AG04449 (cell line): ENCODE measurements at places on chromosomes 16 and 17.

GRCh38 chr16:23852794-23853562 lies 17.2 kb downstream of the PRKCB start:
- no peak for DNase-seq

GRCh38 chr17:17001874-17002520 lies 30.1 kb upstream of the TNFRSF13B start:
- DNase-seq = no peak

DNA sequence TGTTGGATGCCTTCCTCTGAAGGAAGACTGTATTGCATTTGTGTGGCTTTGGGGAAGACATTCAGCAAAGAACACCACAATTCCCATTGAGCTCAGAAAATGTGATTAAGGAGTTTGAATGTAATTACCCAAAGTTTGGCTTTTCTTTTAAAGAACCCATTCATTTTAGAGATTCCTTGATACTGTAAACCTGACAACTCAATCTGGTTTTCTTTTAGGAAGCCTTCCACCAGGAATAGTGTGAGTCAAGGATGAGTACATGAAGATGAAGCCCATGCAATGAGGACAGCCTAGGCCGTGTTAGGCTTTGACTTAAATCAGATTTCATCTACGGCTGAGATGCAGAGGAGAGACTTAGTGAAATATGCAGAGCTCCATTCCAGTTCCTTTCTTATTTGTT lies 271.7 kb upstream of the TBX2 start:
- no peak for DNase-seq

GRCh38 chr17:18235743-18236256 lies 10.4 kb downstream of the LLGL1 start:
- DNase-seq = no peak

GRCh38 chr17:12918142-12918541 lies 99.7 kb downstream of the ELAC2 start:
- no peak for DNase-seq

GRCh38 chr17:69959283-69959682 lies 115.7 kb upstream of the KCNJ16 start:
- DNase-seq = no peak

DNA sequence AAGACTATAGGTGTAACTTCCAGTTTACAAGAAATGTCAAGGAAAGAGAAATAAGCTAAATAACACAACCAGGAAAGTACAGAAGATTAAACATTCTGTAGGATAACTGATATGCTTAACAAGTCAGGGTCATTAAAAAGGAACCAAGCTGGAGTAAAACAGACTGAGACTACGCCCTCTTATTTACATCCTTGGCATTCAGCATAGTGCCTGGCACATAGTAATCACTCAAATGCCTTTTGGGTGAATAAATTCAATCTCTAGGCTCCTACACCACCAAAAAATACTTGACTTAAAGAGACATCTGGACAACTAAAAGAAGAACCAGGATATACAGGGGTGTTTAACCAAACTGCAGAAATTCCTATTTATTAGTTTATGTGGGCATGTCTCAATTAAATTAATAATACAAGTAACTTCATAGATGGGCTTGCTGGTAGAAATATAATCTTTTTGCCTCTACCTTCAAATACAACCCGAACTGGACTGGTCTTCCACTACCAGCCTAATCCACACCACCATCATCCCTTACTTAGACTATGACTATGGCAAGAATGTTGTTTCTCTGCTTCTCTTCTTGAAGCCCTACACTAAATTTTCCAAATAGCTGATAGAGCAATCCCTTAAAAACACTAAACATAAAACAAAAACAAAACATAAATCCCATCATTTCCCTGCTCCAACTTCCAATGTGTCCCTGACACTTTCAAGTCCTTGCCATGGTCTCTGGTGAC lies 47.7 kb upstream of the ULK2 start:
- no peak for DNase-seq

- no peak for DNase-seq
These were observed 9.1 kb upstream of the MPO start for GRCh38 chr17:58289869-58290268.

GRCh38 chr17:72336026-72336803 lies 215.4 kb downstream of the SOX9 start:
- DNase-seq = no peak

DNA sequence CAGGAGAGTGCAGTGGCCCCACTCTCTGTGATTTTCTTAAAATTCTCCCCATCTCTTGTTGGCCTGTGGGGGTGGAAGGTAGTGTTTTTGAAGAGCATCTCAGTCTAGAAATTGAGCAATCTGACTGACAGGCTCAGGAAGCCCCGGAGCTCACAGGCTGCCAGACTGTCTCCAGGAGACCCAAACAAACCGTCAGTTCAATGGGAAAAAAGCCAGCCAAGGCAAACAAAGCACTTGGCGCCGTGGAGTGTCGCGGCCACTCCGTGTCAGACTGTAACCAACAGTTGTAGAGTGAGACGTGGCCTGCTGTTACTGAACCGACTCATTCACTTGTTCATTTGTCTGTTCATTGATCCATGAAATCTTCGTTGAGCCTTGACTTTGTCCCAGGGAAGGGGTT lies 33.7 kb downstream of the RGS9 start:
- DNase-seq = no peak

DNA sequence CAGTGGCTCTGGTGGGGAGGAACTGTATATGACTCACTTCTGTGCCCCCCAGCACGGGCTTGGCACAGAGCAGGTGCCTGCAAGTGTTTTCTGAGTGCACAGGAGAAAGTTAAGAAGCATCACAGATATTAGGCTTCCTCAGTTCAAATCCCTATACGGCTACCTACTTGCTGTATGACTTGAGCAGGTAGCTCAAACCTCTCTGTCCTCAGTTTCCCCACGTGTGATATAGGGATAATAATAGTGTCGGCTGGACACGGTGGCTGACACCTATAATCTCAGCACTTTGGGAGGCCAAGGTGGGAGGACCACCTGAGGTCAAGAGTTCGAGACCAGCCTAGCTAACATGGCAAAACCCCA lies 95.7 kb downstream of the C16orf78 start:
- DNase-seq = no peak

- no peak for DNase-seq
These were observed 86.4 kb upstream of the LGALS9 start for GRCh38 chr17:27544350-27545131.

DNA sequence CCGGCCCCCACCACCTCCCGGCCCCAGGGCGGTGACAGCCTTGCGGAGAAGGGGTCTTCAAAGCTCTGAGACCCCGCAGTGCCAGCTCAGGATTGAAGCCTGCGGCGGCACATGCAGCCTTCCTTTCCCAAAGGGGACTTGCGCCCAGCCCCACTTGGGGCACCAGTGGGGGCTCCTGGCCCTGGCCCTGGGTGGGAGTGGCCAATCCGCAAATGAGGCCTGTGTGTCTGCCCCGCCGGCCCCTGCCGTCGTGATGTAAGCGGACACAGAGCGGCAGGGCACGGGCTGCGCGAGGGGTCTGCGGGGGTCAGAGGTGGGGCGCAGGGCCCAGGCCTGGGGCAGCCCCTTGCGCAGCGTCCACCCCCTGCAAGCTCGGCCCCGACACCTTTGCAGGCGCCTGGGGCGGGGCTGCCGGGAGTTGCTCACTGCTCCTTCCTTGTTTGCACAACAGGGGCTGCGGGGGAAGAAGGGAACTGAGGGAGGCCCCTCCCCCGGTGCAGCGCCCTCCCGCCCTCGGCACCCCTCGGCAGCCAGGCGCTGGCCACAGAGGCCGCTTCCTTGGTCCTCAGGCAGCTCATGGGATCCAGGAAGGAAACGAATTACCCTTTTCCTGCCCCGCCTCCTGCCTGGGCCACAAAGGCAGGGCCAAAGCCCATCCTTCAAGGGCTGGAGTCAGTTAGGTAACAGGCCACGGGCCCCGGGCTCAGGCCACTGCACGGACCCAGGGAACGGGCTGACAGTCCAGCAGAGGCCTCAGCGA lies 2.9 kb downstream of the SLC16A3 start:
- DNase-seq = no peak

DNA sequence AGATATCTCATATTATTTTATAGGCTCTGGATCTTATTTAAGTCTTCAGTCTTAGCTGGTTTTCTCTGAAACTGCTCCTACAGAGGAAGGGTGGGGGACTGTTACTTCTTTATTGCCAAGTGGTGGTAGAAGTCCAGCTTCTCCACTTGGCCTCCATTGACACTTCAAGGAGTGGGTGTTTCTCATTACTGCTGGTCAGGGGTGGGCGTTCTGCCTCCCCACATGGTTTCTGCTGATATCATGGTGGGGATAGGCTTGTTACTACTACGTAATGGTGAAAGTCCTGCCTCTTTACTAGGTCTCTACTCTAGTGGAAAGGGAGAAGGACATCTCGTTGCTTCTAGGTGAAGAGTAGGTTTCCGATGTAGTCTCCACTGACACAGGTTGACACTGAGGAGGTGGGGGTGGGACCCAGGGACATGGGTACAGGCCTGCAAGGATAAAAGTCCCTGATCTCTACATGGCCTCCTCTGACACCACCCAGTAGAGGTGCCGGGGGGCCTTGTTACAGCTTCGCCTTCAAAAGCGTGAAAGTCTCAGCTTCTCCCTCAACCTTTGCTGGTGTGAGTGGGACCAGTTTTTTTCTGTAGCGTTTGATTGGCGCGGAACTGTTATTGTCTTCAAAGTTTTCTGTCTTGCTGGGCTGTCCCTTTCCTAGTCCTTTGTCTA lies 20.3 kb downstream of the PRAC1 start:
- no peak for DNase-seq

DNA sequence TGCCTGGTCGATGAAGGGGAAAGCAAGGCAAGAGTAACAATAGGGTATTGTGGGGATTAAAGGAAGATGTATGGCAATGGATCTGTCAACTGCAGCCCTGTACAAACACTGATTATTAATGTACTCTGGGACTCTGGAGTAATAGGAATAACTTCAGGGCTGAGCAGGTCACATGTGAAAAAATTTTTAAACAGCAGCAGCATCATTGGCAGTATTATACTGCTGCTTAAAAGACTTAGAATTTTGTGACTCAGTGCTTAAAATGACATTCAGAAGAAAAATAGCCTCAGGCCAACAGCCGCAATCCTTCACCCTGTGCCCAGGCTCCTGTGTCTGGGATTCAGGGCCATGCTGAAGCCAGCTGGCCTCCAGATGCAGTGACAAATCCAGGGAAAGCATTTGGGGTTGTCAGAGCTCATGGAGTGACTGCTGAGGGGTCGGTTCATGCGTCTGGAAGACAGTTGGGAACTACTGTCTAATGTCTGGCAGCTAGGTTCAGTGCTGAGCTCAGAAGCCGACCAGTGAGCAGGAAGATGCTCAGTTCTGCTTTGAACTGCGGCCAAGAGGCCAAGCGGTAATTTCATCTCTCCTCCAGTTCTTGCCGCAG lies 22.2 kb downstream of the TEX2 start:
- DNase-seq = no peak

- DNase-seq = no peak
These were observed 13.6 kb downstream of the ZFHX3 start for GRCh38 chr16:73034374-73034773.

- DNase-seq = no peak
These were observed 36.8 kb upstream of the METRNL start for GRCh38 chr17:83042522-83043158.

- no peak for DNase-seq
These were observed 10.2 kb downstream of the CYB561 start for GRCh38 chr17:63435681-63436522.

- no peak for DNase-seq
These were observed 48.4 kb upstream of the KDM8 start for GRCh38 chr16:27154705-27155521.

GRCh38 chr17:49386373-49386772 lies 24.3 kb upstream of the ZNF652 start:
- no peak for DNase-seq

DNA sequence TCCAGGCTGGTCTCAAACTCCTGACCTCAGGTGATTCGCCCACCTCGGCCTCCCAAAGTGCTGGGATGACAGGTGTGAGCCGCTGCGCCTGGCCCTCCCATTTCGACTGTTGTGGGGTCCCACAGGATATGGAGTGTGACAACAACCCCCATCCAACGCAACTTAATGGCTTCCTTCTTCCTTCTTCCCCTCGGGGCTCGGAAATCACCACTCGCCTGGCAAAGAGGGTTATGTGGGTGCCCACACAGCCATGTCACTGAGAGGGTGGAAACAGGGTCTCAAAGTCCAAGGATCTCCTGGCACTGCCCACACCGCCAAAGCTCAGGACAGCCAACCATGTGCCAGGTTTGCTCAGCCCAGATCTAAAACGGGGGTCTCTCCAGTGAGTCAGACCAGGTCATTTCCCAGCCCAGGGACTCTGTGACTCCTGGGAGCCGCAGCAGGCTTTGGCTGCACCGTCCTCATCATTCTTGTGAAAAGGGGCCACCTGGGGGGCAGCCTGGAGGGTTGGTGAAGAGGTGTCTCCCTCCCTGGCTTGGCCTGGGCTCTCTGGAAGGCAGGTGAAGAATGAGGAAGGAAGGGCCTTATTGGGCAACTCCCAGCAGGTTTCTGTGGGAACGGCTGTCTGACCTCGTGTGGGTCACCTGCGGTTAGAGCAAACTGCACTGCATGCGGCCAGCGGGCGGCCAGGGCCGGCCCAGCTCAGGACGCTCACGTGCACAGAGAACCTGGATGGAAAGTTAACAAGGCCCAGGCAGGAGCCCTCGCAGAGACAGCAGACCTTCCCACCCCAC lies 25.3 kb upstream of the LITAF start:
- DNase-seq = no peak

GRCh38 chr17:37844158-37844976 lies 79.8 kb upstream of the TBC1D3K start:
- DNase-seq = no peak

GRCh38 chr17:39599004-39599664 lies 8.6 kb downstream of the NEUROD2 start:
- DNase-seq = no peak

DNA sequence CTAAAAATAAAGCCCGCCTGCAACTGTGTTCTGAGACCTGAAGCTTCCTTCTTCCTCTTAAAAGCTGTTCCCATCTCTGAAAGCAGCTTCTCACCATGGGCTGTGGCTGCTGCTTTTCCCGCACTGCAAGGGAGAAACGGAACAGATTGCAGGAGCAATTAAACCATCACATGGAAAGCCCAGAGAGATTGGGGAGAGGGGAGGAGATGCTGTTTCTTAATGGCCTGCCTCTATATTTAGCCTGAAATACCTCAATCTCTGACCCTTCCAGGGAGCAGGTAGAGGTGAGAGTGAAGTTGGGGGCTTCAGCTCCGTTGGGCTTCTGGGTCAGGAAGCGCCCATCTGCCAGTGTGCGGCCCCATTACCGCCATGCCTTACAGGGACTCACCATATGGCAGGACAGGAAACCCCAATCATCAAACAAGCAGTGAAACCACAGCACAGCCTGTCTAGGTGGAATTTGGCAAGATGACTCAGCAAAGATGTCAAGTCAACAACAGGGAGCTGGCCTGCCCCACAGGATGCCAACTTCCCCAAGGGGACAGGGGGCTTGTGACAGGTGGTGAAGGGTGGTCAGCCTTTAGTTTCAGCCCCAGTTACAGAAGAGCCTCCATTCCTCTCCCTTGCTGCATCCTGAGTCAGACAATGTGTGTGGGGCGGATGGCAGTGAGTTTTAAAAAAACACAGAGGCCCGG lies 286.6 kb upstream of the CCL2 start:
- no peak for DNase-seq
